ENCODE measurements at places on chromosomes 13 and 19. TPM values are rescaled to one million over a fixed set of nuclear protein-coding genes. Genes with fewer than 3 reads are reported as not detected.

The PDX1 gene
- total RNA-seq = not detected

The CEACAM4 gene
- 4.7 TPM for total RNA-seq

DNA sequence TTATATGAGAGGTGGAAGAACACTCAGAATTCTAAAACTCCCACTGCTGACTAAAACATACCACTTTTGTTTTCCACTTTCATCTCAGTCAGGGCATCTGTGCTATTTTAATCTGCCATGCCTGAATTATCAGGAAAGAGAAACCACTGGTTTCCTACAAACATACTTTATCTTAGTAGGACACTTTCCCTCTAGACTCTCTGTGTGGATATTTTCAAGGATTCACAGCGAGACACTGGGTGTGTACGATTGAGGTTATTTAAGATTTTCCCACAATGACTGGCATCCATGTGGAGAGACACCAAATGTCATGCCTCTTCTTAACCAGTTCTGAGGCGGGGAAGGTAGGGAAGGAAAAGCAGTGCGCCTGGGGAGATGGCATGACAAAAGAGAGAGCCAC is 212.2 kb downstream of the ENOX1 start:
- no peaks in the 10 kb centered on the region for H3K4me1 ChIP-seq
- no peak overlapping the region for H3K4me3 ChIP-seq
- no peaks in the 10 kb centered on the region for H3K27me3 ChIP-seq
- H3K27ac ChIP-seq = no peak overlapping the region

DNA sequence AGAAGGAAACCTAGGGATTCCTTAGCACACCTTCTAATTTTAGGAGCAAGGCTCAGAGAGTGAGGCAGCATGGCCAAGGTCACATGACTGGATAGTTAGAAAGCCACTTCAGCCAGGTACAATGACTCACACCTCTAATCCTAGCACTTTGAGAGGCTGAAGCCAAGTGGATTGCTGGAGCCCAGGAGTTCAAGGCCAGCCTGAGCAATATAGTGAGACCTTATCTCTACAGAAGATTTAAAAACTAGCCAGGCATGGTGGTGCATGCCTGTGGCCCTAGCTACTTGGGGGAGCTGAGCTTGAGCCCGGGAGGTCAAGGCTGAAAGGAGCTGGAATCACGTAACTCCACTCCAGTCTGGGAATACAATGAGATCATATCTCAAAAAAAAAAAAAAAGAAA is 69.2 kb downstream of the TEX26 start:
- H3K27ac ChIP-seq = no peak overlapping the region
- no peaks in the 10 kb centered on the region for H3K4me1 ChIP-seq
- no peaks in the 10 kb centered on the region for H3K27me3 ChIP-seq
- H3K36me3 ChIP-seq = no peaks in the 10 kb centered on the region
- DNase-seq = no peak

Measured in kidney (tissue), 22 donors.